Stimulated activated CD8-positive, alpha-beta memory T cell treated with anti-CD3 and anti-CD28 coated beads, Interleukin-15, amount 100 ng/mL, for 4 hours (primary cell): ENCODE measurements at places on chromosomes 2 and 18.

GRCh38 chr2:40332191-40332826 lies 119.6 kb downstream of the SLC8A1 start:
- DNase-seq = no peak

DNA sequence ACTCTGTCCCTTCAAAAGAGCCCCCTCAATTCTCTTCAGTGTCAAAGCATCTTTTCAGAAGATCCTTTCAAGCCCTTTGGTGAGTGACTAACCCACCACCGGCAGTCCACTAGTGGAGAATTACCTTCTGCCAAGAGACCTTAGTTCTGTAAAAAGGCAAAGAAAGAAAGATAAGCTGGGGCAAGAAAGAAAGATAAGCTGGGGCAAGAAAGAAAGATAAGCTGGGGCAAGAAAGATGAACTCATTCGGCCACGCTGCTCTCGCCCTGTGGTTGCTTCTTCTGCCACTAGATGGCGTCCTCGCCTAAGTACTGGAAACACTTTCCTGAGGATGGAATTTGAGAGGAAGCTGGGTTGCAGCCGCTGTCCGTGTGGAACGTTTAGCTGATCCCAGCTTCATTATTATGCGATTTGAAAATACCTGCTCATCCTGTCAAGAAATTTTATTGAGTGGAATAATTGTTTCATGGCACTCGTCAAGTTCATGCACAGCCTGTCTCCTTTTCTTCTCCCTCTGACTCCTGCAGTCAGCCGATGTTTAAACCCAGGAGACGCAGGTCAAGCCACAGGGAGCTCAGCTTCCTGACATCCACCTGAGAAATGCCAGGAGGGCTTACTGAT lies 17.3 kb upstream of the ANXA4 start:
- DNase-seq = peak; percentile 53

DNA sequence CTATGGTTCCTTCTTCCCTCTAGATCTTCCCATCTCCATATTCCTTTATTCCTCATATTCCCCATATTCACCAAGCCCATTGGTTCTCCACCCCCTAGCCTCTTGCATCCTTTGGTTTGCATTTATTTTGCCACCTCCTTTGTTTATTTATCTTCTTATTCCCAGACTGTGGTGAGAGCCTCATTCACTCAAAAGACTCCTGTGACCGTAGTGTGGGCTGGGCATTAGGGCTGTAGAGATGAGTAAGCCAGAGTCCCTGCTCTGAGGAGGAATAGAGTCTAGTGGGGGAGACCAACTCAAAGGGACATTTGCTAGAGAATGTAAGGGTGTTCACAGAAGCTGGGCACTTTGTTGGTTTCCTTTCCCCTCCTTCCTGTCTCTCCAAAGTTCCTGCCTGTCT lies 8.3 kb downstream of the ATG16L1 start:
- DNase-seq = no peak

DNA sequence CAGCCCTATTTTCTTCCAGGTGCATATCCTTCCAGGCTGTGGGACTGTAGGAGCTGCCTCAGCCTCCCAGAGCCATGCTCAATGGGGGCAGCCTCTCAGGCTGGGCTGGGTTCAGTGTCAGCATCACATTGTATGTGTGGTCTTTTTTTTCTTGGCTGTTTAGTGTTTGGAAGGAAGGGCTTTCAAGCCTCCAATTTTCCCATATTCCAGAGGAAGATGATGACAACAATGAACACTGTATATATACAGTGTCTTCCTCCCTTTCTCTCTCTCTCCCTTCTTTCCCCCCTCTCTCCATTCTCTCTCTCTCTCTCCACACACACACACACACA lies 326.4 kb downstream of the DYSF start:
- DNase-seq = no peak

- DNase-seq = no peak
Measured at GRCh38 chr2:26570083-26570430, 71.1 kb downstream of the CIB4 start.

- DNase-seq = no peak
Measured at GRCh38 chr2:127220102-127220767, at the start of gene CYP27C1. Gene CYP27C1, minus strand, starts transcription at chr2:127220299. Its CDS starts 29 bp downstream, at chr2:127220270.

GRCh38 chr2:216671791-216672343 lies 23.5 kb downstream of the IGFBP5 start:
- no peak for DNase-seq

- no peak for DNase-seq
Measured at GRCh38 chr18:25662272-25662671, 310.3 kb upstream of the ZNF521 start.

- DNase-seq = no peak
Measured at GRCh38 chr2:64931246-64932115, 57.7 kb upstream of the SLC1A4 start.

GRCh38 chr2:43944915-43945314 lies 50.9 kb downstream of the LRPPRC start:
- no peak for DNase-seq

DNA sequence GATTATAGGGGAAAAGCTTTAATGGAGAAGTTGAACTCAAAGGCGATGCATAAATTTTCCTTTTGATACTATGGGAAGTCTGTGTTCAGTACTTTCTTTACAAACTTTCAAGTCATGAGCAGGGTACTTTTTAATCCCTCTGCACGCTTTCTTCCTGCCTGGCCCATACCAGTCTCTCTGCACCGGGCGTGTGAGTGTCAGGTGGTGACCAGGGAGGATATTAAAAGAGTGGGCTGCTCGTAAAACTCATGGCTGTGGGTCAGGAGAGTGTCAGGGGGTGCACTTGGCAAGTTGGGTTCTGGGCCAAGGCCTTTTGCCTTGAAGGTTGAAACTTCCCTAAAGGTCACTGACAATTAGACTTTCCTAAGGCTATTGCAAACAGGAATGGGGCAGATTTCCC lies 367.8 kb downstream of the GPD2 start:
- DNase-seq = no peak

DNA sequence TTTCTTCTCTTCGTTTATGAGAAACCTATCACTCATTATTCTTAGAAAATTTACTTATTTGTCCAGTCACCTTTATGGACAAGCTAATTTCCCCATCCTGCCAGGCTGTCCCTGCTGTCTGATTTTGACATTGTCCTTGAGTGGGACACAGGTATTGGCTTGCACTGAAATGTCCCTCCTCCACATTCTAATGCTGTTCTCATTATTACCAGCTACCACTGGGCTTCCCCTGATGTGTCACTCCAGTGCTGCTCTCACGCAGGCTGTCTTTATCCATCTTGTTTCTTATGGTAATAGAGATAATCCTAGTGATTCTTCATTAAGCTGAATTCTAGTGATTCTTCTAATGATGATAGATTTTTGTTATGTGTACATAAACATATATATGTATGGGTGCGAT lies 48.1 kb upstream of the RBMS1 start:
- DNase-seq = no peak

DNA sequence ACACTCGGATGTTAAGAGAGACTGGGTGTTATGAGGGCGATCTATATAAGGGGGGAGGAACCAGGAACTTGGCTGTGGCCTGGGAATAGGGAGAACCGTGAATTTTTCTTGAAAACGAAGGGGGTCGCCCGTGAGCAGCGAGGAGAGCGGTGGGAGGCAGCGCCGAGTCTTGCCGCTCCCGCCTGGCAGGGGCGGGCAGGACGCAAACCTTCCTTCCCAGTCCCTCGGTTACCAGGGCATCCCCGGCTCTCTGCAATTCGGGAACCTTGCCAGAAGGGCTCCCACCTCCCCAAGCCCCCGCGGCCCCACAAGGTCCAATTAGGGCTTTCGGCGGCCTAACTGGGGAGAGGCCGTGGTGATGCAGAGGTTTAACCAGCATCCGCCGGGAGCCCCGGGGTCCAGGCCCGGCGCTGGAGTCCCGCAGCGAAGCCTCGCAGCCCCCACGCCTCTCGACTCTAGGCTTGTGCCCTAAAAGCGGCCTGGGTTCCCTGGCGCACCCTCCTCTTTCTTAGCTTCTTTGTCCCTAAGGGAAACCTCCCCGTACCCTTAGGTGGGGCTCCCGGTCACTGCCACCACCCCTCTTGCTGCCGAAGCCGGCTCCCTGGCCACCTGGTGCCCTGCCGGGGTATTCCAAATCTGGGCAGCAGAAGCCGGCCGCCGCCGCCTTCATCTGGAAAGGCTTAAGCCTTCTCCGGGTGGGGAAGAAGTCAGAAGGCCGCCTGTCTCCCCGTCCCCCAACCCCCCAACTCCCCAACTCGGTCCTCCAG lies 680 bp upstream of the FHOD3 start:
- no peak for DNase-seq

- no peak for DNase-seq
Measured at GRCh38 chr2:155377266-155377680, 678.8 kb downstream of the KCNJ3 start.

- no peak for DNase-seq
Measured at GRCh38 chr2:226754821-226755604, 44.6 kb downstream of the IRS1 start.

DNA sequence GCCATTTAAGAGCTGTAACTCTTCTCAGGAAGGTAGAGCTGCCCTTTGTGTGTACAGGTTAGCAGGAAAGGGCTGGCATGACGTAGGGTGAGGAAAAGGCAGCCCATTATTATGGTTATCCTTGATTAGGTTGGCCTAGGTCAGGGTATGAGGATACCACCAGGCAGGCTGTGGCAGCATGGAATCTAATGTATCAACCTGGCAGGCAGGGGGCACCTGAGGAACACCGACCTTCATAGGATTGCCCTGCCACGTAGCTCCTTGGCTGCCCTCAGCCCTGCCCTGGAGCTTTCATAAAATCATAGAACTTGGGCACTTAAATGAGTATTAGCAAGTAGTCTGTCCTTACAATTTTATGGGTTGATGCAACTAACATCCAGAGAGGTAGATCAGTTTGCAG lies 261.6 kb downstream of the LTBP1 start:
- no peak for DNase-seq

DNA sequence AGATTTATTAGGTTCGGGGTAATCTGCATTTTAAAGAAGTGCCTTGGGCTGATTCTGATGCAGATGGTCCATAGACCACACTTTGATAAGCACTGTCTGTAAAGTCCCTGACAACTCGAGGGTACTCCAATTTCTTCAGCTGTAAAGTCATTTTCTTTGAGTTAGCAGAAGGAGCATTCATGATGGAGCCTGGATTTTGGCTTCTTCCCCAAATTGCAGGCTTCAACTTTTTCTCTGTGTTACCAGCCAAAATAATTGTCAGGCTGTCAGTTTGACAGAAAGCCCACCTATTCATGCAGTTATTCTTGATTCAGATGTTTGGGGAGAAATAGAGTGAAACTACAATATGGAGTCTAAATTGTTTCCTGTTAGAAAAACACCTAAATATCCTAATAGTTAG lies 66.0 kb downstream of the RPL37A start:
- no peak for DNase-seq

- DNase-seq = no peak
Measured at GRCh38 chr2:239162976-239163687, 237.7 kb downstream of the HDAC4 start.

GRCh38 chr2:240728827-240729226 lies 37.2 kb downstream of the AQP12A start:
- DNase-seq = no peak

DNA sequence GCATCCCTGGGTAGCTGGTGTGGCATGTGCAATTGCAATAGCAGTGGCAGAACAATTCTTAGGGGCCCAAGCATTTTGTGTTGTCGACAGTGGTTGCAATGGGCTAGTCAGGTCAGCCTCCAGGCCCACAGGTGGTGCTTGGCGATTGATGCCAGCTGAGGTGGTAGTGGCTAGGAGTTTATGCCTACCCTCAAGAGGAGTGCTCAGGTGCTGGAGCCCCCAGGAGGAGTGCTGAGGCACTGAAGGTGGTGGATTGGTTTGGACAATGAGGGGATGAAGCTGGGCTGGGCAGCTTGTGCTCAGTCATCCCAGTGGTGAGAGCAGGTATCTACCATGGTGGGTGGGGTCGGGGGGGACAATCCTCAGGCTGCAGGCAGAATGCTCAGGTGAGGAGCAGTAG lies 877.9 kb upstream of the TMEFF2 start:
- no peak for DNase-seq

DNA sequence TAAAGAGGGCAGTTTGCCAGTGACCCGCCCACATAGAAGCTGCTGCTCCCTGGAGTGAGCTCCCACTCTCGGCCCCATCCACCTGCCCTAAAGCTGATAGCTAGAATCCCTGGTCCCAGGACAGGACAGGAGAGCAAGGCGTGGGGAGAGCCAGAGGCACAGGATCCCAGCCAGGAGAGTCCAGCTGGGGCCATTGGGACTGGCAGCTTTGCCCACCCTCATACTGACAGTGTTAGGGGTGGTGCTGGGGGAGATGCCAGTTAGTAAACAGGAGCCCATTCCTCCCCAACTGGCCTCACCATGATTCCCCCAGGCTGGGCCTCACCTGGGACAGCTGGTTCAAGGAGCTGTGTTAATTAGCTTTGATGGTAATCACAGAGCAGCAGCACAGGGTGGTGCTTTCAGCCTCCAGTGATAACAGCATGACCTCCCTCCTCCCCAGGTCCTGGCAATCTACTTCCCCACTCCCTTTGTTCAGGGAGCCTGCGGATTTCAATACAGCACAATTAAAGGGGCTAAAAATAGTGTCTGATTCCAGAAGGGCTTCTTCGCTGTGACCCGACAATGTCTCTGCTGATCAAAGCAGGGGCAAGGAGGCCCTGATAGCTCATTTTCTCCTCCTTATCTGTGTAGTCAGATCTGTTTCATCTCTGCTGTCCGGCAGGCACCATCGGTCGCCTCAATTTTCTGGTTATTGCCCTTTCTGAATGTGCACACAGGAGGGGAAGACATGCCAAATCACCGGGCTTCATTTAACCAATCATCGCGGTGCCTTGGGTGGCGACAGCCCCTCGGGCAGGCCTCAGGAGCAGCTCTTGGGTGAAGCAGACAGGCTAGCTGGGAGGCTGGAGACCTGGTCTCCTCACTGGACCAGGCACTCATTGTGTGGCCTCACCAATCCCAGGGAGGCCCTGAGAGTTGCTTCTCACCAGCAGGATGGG lies 119.9 kb upstream of the TEX51 start:
- no peak for DNase-seq

DNA sequence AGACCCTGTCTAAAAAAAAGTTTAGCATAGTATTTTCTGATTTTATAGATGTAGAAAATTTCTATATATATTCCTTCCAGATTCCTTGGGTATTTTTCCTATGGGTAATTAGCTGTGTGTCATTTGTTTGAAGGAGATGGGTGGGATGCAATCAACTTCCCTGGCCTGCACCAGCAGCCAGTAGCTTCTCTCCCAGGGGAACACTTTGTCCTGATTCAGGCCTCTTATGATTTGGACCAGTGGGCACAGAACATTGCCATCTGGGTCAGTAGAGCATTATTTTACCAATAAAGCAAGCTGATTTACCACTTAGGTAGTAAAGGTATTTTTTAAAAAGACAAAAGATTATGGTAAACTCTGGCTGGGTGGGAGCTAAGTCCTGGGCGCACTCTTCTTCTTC lies 26.9 kb downstream of the UBE2F start:
- DNase-seq = no peak

DNA sequence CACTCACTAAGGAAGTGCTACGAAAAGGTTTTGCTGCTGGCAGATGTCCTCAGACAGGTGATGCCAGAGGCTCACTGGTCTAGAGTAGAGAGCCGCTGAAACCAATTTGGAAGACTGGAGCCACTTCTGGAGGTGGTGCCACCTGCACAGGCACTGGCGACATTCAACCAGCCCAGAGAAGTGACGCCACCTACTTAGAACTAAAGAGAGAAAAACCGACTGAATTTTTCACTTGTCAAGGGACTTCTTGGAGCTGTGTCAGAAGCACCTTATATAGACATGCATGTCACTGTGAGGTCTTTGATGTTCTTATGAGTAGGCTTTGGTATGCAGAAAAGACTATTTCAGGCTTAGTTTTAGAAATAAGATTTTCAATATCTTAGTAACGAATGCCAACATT lies 71.4 kb downstream of the BOD1L2 start:
- no peak for DNase-seq
